ENCODE measurements at places on chromosomes 16 and 17.
A peak's percentile ranks its signal among the peaks of the same experiment; 100 is the strongest.

- DNase-seq = no peak
Measured at GRCh38 chr17:43945074-43945829, 3.0 kb upstream of the PPY start.

GRCh38 chr17:73645050-73645871, 1.0 kb upstream of the SDK2 start:
- peak; percentile 57 for DNase-seq

DNA sequence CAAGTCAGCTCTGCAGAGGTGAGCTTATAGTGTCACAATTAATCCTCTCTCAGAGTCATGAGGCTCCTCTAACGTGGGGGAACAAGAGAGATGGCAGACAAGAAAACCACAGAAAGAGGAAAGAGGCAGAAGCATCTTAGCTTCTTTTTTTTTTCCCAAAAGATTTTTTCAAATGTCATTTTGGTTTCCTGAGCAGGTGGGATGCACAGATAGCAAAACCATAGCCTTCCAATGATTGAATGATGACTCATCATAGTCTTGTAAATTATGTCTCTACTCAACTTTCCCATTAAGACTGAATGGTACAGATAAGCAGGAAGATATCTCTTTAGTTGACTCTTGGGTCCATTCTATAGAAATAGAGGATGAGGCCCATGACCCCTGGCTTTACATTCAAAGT, 162.8 kb upstream of the ZFHX3 start:
- no peak for DNase-seq

- DNase-seq = no peak
Measured at GRCh38 chr17:63644846-63645245, 22.6 kb downstream of the MAP3K3 start.

GRCh38 chr17:58052945-58053715, 30.1 kb upstream of the DYNLL2 start:
- DNase-seq = no peak

- DNase-seq = no peak
Measured at GRCh38 chr17:9087921-9088320, 66.6 kb downstream of the NTN1 start.

DNA sequence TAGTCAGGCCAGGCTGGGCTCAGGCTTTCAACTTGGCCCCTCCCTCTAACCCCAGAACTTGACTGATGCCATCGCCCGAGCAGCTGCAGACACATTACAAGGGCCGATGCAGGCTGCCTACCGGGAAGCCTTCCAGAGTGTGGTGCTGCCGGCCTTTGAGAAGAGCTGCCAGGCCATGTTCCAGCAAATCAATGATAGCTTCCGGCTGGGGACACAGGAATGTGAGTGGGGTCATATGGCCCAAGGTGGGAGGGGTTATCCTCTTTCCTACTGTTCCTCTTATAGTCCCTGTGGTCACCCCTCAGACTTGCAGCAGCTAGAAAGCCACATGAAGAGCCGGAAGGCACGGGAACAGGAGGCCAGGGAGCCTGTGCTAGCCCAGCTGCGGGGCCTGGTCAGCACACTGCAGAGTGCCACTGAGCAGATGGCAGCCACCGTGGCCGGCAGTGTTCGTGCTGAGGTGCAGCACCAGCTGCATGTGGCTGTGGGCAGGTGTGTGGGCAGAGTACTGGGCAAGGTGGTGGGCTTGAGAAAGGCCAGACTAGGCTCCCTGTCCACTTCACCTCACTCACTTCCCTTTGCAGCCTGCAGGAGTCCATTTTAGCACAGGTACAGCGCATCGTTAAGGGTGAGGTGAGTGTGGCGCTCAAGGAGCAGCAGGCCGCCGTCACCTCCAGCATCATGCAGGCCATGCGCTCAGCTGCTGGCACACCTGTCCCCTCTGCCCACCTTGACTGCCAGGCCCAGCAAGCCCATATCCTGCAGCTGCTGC, 2.1 kb upstream of the NRN1L start:
- no peak for DNase-seq

DNA sequence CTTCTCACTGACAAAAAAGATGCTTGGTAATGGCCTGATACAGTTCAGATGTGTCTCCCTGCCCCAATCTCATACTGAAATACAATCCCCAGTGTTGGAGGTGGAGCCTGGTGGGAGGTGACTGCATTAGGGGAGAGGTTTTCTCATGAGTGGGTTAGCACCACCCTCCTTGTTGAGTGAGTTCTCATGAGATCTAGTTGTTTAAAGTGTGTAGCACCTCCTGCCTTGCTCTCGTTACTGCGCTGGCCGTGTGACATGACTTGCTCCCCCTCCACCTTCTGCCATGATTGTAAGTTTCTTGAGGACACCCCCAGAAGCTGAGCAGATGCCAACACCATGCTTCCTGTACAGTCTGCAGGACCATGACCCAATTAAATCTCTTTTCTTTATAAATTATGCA, 5.0 kb downstream of the TSR1 start:
- no peak for DNase-seq

DNA sequence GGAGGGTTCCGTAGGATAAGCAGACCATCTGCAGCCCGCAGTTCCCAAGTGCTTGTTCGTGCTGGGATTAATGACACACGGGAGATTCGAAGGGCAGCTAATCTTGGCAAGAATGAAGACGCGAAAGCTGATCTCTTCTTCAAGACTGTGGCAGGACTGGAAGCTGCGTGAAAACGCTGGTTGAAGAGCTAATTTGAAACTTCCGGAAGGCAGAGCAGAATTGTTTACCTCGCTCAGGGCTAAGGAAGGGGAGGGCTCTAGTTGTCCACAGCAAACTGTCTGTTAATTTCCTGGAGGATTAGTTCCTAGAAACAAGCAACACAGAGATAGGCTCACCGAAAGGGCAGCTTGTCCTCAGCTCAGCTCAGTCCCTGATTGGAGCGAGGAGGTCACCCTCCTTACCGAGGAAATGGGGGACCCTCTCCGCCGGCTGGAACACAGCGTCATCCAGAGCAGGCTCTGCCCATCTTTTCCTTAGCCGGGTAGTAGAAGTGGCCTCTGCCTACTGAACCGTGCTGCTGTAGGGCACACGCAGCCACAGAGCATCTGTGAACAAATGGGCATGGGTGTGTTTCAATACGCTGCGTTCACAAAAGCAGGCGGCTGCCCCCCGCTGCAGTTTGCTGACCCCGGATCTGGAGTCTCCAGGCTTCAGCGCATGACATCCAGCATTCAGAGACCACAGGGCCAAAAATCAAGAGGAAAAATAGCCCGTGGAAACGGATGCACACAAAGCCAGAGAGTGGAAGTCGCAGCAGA, 16.7 kb upstream of the BAIAP2 start:
- peak; percentile 59 for DNase-seq
